Activated T-helper 1 cell treated with anti-CD3 and anti-CD28 coated beads, Interleukin-2, amount 50 U/mL, for 16 hours (primary cell): ENCODE measurements at places on chromosomes 1 and 21.

GRCh38 chr1:238396140-238396539 is 505.4 kb upstream of the ZP4 start:
- DNase-seq, result no peak

DNA sequence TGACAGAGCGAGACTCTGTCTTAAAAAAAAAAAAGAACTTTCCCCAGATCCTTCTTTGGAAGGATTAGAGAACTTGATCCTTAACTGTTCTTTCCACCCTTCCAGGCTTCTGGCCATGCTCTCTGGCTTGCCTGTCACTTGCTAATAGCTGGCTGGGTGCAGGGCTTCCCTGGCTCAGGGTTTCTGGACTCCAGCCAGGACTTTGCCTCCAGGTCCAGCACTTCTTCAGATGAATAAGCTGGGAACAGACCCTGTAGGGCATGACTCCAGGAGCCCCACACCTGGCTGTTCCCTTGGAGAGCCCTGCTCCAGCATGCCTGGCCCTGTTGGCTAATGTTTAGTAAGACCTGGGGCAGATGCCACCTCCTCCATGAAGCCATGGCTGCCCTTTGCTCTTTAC is 3.3 kb upstream of the NT5C1A start:
- no peak for DNase-seq

GRCh38 chr1:153532769-153533599 is 2.8 kb downstream of the S100A6 start:
- DNase-seq, result peak; percentile 69

DNA sequence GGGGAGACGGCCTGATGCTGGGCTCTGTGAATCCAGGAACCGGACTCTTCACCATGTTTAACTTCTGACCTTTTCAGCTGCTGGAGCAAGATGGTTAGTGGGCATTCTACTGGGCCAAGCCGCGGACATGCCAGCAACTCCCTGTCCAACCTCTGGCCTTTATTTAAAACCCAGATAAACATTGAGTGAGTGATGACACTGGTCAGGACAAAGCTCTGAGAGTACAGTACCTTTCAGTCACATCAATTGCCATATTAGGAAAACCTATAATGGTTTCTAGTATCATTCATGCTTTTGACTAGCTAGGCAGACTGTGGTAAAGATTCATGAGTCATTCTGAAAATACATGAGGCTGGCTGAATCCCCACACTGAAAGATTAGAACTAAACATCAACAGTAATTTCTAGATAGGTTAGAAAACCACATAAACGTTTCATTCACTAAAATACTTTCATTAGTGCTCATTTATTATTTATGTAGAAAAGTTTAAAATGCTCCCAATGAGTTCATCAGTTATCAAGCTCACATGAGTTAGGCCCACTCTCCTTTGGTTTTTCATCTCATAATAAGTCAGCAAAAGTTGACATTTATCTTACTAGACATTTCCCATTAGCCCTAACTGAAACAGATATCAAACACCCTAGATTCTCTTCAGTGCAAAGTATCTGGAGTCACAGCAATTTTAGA is 7.1 kb upstream of the ACTA1 start:
- no peak for DNase-seq

GRCh38 chr1:187626056-187626455 is 797.3 kb downstream of the PLA2G4A start:
- no peak for DNase-seq

GRCh38 chr1:47559944-47560695 is 122.3 kb downstream of the FOXD2 start:
- no peak for DNase-seq

DNA sequence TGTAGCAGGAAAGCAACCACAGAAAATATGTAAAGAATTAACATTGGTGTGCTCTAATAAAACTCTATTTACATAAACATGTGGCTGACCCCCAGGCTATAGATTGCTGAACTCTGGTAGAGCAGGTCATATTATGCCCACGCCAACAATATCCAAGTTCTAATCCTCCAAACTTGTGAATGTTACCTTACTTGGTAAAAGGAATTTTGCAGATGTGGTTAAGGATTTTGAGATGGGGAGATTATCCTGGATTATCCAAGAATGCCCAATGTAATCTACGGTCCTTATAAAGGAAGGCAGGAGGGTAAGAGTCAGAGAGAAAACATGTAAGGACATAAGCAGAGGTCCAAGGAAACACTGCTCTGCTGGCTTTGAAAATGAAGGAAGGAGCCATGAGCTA is 201.0 kb downstream of the USH2A start:
- no peak for DNase-seq

DNA sequence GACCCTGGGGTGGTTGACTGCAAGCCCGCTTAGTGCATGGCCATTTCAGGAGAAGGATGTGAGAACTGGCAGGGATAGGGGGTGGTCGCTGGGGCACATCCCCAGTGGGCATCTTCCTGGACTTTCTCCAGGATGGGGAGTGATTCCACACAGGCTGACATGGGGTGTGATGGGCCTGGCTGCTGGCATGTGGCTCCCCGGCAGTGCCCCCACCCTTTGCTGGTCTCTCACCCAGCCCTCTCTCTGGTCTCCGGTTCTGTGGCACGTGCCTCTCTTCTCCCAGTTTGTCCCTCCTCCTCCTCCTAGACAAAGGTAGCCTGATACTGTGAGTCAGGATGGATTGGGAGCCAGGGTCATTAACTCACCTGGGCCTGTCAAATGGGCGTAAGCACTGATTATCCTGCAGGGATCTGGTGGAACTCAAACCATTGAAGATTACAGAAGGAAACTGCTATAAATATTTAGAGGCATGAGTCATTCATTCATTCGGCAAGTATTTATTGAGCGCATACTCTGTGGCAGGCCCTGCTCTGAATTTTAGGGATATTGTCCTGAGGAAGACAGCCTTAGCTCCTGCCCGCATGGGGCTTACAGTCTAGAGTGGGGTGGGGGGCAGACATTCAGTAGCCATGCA is 23.6 kb upstream of the EPS8L3 start:
- DNase-seq, result no peak

- no peak for DNase-seq
Measured at GRCh38 chr1:44609768-44610526, 64.3 kb downstream of the TMEM53 start.

DNA sequence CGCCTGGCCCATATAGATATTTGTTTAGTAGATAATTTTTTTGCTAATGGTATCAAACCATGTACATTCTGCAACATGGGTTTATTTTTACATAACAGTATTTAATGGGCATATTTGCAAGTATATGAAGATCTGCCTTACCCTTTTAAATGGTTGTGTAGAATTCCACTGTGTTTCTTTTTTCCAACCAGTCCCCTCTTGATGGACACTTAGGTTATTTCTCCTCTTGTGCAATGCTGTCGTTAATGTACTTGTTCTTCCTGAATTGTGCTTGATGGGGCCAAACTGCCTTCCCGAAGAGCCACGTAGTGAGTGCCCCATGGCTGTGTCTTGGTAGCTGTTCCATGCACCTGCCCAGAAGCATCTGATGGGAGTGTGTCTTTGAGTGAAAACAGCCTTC is 39.4 kb upstream of the EFHD2 start:
- DNase-seq, result no peak

DNA sequence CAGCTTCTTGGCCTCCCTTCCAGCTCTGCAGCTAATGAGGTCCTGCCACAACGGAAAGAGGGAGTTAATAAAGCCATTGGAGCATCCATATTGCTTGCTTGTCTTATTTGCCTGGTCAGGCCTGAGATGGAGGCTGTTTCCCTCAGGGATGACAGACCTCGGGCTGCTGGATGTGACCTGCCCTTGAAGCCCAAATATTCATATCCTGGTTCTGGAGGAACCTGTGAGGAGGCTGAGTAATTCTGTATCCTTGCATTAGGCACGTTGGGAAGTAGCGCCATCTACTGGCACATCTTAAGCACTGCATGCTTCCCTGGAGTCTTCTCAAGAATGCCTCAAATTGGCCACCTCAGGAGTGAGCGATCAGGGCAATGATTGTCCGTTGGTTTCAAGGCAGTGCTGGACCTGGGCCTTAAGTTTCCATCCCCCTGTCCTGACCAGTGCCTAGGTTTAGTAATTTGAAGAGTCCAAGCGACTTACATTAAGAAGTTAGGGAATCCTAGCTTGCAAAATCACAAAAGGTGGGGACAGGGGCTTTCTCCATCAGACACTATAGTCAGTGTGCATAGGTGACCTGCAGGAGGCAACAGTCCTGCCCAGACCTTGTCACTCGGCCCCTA is 13.8 kb upstream of the NASP start:
- peak; percentile 52 for DNase-seq

GRCh38 chr1:14788080-14788479 is 189.6 kb downstream of the KAZN start:
- DNase-seq, result no peak
